ENCODE measurements at places on chromosomes 7 and 10.

GRCh38 chr7:99623702-99624447 is 7.1 kb downstream of the ZSCAN25 start:
- DNase-seq = no peak

GRCh38 chr7:129095258-129095657 is 40.3 kb upstream of the TNPO3 start:
- no peak for DNase-seq

DNA sequence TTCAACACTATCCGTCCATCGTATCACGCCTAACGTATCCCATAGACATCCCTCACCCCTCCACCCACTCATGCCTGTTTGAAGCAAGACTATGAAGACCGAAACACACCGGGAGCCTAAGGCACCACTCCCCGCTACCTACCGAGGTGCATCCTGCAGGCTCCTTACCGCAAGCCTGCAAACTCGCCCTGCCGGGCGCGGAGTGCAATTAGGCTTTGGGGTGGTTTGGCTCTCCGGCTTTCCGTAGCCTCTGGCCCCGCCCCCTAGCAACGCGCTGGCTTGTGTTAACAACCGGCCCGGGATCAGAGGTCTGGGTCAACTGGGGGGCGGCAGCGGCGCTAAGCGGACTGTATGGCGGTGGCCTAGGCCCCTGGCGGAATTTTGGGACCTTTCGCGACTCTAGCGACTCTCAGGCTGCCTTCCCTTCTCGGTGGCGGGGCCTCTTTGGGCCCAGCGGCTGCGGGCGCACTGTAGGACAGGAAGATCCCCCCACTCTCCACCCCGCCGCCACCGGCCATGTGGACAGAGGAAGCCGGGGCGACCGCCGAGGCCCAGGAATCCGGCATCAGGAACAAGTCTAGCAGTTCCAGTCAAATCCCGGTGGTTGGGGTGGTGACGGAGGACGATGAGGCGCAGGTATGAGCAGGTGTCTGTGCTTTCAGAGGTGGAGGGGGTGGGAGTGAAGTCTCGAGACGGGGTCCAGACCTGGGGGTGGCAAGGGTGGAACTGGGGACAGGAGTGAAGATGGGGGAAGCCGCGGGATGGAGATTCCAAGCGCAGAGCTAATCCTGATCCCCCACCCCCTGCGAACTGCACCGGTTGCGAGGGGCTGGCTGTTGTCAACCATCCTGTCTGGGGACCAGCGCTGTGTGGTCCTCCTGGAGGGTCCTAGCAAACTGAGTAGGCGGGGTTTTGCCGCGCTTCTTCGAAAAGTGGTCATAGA is at the start of gene CFAP69:
Gene CFAP69 (plus strand): TSS at position 266 of the 943 bp plus-strand sequence. CDS start 251 bp downstream, at position 517.
- peak; percentile 75 for DNase-seq

GRCh38 chr10:7192831-7193361 is 217.9 kb downstream of the SFMBT2 start:
- no peak for DNase-seq

DNA sequence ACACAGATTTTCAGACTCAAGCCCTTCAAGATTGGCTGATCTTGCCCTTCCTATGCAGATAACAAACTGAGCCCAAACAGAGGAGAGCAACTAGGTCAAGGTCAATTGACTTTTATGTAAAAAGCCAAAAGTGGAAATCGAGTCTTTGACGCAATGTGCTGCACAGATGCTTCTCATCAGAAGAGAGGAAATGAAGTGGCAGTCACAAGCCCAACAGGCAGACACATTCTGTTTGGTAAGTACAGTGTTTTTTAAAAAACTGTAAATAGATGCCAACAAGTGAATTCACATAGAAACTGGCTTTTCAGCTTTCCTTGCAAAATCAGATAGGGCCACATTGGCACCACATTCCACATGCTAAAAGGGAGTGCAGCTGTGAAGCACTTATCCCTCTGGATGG is 606.6 kb downstream of the KCNMA1 start:
- DNase-seq = no peak

GRCh38 chr7:115635876-115636275 is 394.7 kb downstream of the TFEC start:
- DNase-seq = no peak

DNA sequence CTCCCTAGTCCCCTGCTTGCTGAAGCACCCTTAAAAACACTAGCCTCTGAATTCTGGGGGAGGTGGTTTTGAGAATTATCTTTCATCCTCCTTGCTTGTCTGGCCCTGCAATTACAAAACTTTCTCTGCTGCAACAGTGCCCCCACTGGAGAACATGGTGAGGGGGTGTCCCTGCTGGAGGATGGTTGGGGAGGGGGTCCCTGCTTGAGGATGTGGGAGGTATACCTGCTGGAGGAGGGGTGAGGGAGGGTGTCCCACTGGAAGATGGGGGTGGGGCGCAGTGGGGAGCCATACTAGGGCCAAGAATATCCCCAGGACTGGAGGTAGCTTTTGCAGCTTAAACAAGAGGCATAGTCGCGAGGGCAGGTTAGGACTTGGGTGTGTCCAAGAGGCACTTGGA is 3.2 kb upstream of the POLM start:
- no peak for DNase-seq

DNA sequence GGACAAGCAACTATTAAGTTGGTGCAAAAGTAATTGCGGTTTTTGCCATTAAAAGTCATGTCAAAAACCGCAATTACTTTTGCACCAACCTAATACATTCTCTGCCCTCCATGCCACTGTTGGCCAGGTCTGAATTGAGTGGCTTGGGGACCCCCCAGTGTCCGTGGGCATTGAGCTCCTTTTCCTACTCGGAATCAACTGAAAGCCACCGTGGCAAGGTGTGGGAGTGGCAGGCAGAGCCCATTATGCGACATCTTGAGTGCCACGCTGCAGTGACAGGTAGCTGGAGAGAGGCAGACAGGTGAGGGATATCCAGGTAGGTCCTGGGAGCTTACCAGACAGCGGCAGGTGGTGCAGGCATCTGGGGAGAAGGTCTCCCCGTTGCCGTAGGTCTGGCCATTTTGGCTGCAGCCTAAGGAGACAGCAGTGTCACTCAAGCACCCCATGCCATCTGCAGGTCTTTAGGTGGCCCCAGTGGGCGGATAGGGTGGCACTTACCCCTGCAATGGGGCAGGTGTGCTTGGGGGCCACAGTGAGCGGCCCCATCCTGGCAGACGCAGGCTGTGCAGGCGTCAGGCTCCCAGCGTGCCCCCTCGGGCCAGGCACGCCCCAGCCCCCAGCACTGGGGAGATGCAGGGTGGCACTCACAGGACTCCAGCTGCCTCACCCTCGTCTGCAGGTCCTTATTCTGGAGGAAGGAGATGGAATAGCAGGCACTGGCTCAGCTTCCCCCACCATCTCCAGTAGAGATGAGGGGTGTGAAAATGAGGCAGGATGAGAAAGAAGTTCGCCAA is 3.5 kb downstream of the KCP start:
- DNase-seq = no peak

DNA sequence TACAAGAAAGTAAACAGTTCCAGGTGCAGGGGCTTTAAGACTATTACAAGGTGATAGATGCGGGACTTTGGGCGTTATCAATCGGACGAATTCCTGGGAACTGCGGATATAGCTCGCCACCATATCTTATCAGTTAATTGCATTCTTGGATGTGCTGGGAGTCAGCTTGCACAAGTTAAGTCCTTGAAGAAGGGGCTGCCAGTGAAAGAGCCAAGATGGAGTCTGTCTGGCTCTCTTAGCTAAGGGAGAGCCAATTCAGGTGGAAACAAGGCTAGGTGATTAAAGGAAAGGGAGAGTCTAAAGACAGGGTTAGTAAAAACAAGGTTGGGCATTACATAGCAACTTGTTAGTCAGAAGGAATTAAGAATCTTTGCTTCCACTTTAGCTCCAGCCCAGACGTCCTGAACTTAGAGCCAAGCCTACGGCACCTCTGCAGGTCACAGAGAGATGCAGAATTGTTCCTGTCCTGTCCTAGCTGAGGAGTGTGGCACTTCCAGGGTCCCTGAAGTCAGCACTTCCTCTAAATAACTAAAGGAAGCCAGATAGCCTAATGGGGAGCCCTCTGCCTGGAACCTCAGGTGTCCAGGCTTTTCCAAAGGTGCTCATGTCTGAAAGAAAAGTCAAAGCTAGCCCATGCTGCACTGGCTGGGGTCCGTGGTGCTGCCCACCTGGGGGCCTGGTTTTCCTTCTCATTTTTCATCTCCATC is 17.3 kb downstream of the ZC3HAV1 start:
- no peak for DNase-seq

DNA sequence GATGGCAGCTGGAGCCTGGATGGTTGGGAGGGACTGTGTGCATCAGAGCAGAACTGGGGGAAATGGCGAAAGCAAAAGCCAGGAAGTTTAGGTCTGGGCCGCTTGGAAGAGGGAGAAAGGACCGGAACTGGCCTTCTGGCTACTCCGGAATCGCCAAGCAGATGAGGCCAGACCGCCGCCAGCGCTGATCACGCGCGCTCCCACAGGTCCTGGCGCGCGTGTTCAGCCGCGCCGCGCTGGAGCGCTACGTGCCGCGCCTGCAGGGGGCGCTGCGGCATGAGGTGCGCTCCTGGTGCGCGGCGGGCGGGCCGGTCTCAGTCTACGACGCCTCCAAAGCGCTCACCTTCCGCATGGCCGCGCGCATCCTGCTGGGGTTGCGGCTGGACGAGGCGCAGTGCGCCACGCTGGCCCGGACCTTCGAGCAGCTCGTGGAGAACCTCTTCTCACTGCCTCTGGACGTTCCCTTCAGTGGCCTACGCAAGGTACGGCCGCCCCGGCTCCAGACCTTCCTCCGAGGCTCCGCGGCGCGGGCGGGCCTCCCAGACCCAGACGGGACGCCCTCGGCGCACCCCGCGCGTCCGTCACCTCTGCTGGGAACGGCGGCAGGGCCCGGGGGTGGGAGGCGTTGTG is 2.0 kb downstream of the CYP26C1 start:
- DNase-seq = peak; percentile 79

DNA sequence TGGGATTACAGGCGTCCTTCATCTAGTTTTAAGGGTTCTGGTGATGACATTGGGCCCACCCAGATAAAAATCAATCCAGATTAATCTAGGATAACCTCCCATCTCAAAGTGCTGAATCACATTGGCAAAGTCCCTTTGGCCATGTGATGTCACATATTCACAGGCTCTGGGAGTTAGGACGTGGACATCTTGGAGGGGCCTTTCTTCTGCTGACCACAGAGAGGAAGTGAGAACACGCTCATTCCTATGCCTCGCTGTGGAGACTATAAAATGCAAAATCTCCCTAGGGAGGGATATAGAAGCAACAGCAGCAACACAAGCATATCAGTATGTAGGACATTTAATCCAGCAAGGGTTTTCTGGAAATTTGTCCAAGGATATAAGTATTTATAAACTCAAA is 266.0 kb upstream of the PITRM1 start:
- no peak for DNase-seq

DNA sequence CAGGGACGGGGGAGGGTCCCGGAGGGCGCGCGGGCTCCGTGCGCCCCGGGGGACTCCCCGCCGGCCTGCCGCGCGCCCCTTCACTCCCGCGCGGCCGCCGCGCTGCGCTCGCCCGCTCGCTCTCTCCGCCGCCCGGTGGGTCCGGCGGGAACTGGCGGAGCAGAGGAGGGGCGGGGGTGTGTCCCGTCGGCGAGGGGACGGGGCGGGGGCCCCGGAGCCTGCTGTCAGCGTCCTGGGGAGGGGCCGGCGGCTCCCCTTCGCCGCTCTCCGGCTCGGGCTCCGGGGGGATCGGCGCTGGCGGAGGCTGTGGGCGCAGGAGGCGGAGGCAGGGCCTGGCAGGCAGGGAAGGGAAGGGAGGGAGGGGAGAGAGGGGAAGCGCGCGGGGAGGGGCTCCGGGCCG is at the start of gene SH3PXD2A:
Gene SH3PXD2A (minus strand): TSS at position 153 of the 400 bp plus-strand sequence. CDS start 310 bp downstream, outside the sequence.
- no peak for DNase-seq

- no peak for DNase-seq
Measured at GRCh38 chr10:92829042-92829785, 19.1 kb upstream of the EXOC6 start.

- no peak for DNase-seq
Measured at GRCh38 chr7:117077658-117078057, 124.4 kb downstream of the ST7 start.

- DNase-seq = no peak
Measured at GRCh38 chr10:129307141-129307540, 159.9 kb upstream of the MGMT start.

DNA sequence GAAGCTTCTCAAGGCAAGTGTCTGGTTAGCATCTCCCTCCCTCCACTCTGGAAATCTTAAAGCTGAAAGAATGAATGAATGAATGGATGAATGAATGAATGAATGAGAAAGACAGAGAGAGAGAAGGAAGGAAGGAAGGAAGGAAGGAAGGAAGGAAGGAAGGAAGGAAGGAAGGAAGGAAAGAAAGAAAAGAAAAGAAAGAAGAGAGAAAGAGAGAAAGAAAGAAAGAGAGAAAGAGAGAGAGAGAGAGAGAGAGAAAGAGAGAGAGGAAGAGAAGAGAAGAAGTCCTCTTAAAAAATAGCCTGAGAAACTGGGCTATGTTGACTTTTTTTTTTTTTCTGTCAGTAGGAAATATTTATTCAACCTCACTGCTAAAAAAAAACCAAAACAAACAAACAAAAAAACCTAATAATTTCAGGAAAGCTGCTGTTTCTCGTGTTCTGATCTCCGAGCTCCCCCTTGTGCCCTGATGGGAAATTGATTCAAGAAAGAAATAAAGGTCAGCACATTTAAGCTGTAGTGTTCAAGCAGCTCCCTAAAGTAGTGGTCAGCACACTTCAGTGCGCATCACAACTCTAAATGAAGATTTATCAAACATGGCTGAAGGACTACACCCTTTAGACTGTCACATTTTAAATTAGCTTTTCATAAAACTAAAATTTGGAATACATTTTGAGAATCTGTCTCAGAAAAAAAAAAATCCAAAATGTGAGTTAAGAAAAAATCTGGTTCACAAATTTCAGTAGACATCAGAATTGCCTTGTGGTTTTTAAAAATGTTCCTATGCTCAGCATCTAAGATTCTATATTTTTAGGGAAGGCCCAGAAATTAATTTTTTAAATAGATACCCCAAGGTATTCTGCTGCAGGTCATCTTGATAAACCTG is 154.3 kb downstream of the ELAPOR2 start:
- DNase-seq = no peak

GRCh38 chr10:14625192-14625631 is 149.5 kb downstream of the FAM107B start:
- DNase-seq = no peak

- no peak for DNase-seq
Measured at GRCh38 chr7:1562597-1563051, 6.6 kb upstream of the TMEM184A start.

GRCh38 chr10:792792-793100 is 103.3 kb upstream of the DIP2C start:
- no peak for DNase-seq

DNA sequence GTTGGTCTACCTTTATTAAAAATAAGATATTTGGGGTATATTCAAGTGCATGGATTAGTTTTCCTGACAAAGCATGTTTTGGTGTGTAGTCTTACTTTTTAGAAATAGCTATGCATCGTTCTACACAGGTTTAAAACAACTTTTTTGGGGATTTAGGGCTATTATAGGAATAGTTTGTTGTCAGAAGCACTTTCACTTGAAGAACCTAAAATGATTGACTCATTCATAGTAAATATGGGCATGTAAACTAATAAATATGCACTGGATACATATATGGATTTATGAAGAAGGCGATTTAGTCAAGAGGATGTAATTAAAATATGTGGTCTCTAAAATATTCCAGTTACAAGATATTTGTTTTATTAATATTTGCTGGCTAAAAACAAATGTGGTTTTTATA is 2.0 kb downstream of the ARL4A start:
- DNase-seq = no peak

- no peak for DNase-seq
Measured at GRCh38 chr7:34396437-34397064, 261.5 kb upstream of the NPSR1 start.

All from dermis microvascular lymphatic vessel endothelial cell (primary cell).